Hepatic stellate cell (primary cell): ENCODE measurements at places on chromosomes 16 and 17.

DNA sequence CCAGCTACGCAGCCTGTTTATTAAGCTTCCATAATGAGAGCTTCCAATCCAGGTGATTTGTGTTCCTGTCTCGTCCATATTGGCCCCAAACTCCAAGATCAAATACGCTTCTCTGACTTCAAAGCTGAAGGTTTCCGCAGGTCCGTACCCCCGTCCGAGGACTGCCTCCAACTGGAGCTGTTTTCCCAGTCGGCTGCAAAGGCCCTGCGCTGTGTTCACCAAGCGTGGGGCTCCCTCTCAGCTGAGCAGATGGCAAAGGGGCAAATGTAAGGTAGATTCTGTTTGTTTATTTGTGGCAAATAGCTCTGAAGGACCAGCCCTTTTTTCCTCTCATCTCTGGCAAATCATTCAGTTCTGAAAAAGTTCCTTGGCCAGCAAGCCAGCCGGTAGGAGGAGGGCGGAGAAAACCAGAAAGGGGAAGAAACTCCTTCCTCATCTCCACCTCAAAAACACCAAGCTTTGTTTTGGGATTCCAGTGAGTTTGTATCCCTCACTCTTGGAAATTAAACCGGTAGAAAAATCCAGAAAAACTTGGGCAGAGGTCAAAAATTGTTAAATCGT lies 35.2 kb downstream of the NXN start:
- no peak for DNase-seq

DNA sequence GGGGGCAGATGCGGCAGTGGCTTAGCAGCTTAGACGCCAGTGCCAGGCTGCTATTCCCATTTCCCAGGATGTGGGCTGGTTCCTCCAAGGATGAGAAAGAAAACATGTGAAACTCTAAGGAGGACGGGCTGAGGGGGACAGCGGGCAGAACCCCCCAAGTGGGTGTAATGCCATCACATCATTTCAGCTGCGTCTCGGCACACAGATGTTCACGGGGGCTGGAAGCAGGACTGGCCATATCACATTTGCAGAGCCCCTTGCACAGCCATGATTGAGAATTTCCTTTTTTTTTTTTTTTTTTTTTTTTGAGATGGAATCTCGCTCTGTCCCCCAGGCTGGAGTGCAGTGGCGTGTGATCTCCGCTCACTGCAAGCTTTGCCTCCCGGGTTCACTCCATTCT lies 15.3 kb upstream of the GINS2 start:
- DNase-seq, result no peak

DNA sequence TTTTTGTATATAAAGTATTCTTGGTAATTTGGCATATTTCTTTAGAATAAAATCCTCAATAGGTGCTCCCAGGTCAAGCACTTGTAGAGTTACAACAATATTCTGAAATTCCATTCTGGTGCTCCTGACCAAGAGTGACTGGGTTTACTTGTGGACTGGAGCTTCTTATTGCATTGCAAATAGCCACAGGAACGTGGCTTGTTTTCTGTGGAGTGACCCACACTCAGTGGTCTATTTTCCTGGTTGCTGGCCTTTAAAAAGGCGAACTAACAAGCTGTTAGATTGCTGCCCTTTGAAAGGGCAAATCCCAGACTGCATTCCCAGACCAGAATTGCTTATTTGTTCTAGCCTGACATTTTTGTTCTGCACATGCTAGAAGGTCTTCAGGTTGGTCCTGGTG lies 658.8 kb upstream of the GOT2 start:
- no peak for DNase-seq

GRCh38 chr16:8885674-8886592 lies 3.8 kb downstream of the LITAFD start:
- peak; percentile 63 for DNase-seq

DNA sequence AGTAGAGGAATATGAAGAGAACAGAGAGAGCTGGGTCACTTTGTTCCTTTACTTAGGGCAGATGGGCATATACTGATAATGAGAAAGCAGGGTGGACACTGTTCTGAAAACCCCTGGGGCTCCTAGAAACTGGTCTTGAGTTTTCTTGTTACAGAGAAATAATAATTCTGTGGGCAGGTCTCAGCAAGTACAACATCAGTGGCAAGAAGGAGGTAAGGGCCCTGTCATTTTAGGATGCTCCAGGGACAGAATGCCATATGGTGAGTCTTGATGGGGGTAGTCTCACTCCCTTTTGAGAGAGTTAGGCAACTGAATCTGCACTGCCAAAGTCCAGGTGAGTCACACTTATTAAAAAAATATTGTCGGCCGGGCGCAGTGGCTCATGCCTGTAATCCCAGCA lies 102.3 kb downstream of the KCNJ2 start:
- DNase-seq, result no peak

DNA sequence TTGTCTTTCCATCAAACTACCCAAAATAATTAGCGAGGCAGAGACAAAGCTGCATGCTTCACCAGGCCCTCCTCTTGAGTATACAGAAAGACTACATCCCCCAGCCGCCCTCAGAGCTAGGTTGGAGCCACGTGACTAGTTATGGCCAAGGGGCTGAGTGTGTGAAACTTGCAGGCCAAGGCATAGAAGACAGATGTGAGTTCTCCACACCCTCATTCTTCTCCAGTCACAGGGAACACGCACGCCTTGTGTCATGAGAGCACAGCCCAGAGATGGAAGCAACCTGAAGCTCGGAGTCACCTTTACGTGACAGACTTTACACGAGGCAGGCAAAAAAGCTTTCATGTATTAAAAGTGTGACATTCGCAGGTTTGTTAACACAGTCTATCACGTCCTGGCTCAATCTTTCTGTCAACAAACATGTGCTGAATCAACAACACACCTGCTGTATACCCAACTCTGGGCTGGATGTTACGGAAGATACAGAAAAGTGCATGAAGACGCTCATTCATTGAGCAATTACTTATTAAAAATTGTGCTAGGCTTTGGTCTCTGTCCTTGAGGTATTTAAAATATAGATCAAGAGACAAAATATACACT lies 38.3 kb downstream of the STX8 start:
- DNase-seq, result no peak

DNA sequence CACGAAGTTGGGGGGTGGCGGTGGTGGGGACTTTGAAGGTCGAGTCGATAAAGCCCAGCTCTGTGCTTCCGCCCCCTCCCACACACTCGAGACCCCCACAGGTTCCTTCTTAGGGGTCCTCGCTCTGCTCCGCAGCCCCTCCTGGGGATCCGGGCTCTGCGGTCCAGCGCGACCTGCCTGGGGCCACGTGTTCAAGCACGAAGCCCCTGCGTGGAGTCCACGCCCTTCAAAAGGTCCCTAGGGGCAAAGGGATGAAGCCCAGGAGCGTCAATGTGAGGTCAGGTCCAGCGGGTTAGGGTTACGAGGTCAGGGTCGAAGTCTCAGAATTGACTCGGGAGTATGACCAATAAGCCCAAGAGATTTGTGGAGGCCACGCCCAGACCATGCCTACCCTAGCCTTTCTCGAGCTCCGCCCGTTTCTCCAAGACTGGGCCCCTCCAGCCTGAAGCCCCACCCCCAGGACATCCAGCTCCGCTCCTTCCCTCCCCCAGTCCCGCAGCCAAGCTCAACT lies 786 bp upstream of the CACNA1G start:
- DNase-seq, result no peak

DNA sequence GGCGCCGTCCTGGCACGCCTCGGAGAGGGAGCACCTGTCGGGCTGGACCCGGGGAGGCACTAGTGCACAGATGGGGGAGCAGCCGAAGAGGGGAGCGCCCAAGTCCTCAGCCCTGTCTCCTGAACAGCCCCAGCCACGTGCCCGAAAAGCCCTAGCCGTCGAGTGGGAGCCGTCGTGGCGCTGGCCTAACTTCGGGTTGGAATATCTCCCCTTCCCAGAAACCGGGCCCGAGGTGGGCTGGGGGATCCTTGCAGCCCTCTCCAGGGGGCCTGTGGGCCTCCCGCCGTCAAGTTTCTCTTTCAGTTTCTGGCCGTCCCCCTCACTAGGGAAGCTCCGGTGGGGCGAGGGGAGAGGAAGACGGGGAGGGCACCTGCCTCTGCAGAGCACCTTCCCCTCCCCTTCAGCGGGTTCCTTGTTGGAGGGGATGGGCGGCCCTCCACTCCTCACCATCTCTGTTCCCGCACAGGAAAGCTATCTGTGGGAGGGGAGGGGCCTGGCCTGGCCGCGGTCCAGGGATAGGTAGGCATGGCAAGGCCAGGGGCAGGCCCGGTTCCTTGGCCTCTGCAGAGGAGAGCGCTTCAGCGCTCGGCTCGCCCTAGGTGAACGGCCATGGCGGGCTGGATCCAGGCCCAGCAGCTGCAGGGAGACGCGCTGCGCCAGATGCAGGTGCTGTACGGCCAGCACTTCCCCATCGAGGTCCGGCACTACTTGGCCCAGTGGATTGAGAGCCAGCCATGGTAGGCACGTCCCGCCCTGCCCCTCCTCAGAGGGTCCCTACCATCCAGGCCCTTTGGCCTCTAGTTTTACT lies 709 bp downstream of the STAT5A start:
- DNase-seq, result no peak

DNA sequence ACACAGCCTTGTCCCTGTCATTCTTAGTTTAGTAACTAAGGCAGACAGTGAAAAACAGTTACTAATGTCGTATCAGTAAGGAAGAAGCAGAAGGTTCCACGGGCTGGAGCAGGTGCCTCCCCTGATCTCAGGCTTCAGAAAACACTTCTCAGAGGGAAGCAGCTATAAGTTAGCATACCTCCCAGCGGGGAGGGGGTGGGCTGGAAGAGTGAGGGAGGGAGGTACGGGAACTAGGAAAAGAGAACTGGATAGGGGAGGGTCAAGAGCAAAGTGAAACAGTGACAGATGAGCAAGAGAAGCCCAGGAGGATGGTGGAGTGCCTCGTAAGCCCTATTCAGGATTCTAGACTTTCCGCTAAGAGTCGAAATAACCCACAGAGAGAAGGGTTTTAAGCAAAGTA lies 186.3 kb upstream of the XYLT1 start:
- DNase-seq, result no peak

DNA sequence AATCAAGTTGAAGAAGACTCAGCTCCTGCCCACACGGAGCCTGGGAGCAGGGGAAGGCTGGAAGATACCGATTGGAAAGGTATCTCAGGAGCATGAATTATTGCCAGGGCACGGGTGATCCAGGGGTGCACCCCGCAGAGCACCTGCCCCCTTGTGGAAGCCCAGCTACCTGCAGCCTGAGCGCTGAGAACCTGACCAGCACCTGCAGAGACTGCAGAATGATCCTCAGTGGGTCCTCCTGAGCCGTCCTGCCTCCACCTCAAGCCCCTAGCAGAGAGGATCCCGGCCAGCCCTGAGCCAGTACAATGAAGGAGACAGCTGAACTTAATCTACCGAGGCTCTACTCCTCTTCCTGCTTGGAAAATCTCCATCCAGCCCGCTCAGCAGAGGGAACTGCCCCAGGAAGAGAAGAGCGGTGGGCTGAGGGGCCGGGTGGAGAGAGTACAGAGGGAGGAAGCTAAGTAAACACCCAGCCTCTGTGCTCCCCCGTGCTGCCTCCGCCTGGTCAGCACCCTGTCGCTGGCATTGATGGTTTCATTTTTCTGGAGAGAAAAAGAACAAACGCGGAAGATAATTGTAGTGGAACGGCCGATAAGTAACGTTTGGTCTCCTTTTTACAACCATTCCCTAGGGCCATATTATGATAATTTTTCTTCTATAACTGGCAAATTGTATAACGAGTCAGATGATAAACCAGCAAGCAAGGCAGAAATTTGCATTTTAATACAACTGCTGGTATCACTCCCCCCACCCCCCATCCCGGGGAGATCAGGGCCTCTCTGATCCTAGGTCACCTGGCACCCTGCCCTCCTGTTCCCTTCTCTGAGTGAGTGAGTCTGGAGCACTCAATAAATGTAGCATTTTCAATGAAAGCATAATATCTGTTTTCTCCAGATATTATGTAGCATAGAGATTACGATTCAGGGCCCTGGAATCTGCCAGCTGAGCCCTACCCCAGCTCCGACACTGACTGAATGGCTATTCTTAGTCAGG lies 204.5 kb upstream of the RPL38 start:
- peak; percentile 9 for DNase-seq

GRCh38 chr17:83133302-83134121 lies 54.1 kb downstream of the METRNL start:
- no peak for DNase-seq

DNA sequence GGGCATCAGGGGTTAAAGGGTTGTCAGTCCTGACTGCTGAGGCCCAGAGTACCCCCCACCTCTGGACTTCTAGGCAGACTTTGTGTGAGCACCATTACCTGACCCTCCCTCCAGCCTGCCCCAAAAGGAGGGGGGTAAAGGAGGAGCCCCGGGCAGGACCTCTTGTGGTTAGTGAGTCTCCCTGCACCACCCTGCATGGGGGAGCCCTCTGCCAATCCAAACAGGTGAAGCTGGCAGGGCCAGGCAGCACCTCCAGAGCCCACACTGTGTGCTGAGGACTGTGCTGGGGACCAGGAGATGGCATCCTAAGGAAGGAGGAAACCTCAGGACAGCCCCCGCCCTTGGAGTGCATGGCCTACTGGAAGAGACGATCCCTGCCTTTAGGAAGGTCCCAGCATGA lies 2.6 kb upstream of the KRT14 start:
- DNase-seq, result no peak

GRCh38 chr16:86681031-86681756 lies 102.8 kb downstream of the FOXL1 start:
- peak; percentile 77 for DNase-seq

DNA sequence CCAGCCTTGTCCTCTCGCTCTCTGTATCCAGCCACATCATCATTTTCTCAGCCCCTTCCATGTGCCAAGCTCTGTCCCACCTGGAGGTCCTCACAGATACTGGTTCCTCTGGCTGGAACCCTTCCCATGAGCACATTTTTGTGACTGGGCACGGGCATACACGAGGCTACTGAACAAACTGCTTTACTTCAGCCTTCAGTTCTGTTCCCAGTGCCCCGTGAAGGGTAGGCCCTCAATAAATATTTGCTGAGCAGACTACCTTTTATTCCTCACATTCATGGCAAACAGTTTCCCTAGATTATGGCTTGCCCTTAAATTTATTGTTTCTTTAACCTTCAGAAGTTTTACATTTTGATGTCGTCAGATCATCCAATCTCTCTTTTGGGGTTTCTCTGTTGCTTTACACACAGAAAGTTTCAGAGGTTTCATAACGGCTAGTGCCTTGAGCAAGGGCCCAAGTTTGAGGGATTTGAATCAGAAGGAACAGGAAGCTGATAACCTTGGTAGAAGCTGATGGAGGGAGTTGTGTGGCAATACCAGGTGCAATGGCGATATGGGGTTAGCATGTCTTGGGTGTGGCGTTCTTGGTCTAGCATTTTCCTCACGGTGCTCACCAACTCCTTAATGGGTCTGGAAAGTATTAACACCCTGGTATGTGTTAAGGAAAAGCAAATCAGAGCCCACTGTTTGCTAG lies 27.8 kb downstream of the TMEM92 start:
- DNase-seq, result no peak
